ENCODE measurements at places on chromosomes 4 and X. TPM values are rescaled to one million over a fixed set of nuclear protein-coding genes. Genes with fewer than 3 reads are reported as not detected.

Gene TCEAL2
- total RNA-seq: 0.59 TPM

Gene FGG
- not detected for total RNA-seq

Gene PDE5A
- 0.11 TPM for total RNA-seq

Gene COQ2
- 10.1 TPM for total RNA-seq

GRCh38 chr4:126766241-126766640 lies 866.5 kb upstream of the INTU start:
- no peaks in the 10 kb centered on the region for H3K36me3 ChIP-seq
- no peaks in the 10 kb centered on the region for H3K27me3 ChIP-seq
- H3K4me3 ChIP-seq: no peak overlapping the region
- H3K4me1 ChIP-seq: no peaks in the 10 kb centered on the region
- no peak overlapping the region for H3K27ac ChIP-seq

DNA sequence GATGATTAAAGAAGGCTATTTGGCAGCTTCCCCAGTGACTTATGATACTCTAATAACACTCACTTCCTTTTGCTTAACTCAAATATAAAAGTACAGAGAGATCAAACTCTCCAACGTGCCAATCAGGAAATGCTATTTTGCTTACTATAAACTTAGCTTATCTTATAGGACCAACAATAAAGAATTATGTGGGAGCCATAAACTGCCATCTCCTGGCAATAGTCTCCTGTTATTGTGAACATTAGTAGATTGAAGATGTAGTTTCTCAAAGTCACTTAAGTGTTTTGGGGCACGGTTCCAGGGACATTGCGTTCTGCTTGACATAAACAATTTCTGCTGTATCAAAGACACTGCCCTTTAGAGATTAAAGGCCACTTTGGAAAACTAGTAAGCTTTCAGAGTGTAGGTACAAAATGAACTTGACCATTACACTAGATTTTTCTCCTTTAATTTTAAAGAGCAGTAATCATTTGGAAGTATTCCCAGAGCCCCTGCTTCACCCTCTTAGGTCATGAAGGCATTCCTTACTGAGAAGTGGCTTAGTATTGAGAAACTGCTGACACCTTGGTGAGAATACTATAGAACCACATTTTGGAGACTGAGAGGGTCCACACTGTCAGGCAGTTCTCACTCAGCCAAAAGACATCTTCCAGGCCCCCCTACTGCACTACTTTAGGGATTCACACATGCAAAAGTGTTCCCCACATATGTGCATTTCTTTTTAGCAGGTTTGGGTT lies 51.9 kb downstream of the MAOA start:
- H3K4me1 ChIP-seq: no peaks in the 10 kb centered on the region
- H3K27ac ChIP-seq: no peak overlapping the region
- peaks cover 2% of the 10 kb centered on the region for H3K27me3 ChIP-seq
- H3K36me3 ChIP-seq: no peaks in the 10 kb centered on the region
- no peak for DNase-seq

DNA sequence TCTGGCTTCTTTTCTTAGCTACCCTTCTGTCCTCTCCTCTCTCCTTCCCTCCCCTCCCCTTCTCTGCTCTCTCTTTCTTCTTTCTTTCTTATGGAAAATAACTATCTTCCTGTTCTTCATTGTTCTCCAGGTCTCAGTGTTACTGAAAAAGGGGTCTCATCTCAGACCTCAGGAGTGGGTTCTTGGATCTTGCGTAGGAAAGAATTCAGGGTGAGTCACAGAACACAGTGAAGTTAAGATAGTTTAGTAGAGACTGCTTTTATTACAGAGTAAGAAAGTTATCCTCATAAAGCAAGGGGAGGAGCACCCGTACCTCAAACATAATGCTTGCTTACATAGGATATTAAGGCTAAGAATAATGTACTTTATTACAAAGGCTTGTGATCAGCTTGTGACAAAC lies 31.8 kb upstream of the CWH43 start:
- H3K27ac ChIP-seq: no peak overlapping the region
- DNase-seq: no peak
- H3K27me3 ChIP-seq: no peaks in the 10 kb centered on the region
- no peaks in the 10 kb centered on the region for H3K36me3 ChIP-seq
- no peaks in the 10 kb centered on the region for H3K4me1 ChIP-seq

Measured in CD4-positive, alpha-beta T cell (primary cell).